Stimulated activated CD8-positive, alpha-beta memory T cell treated with anti-CD3 and anti-CD28 coated beads, Interleukin-15, amount 100 ng/mL, for 24 hours (primary cell): ENCODE measurements at places on chromosomes 12 and 14.

GRCh38 chr14:105139831-105140239 is 28.7 kb downstream of the JAG2 start:
- DNase-seq, result no peak

DNA sequence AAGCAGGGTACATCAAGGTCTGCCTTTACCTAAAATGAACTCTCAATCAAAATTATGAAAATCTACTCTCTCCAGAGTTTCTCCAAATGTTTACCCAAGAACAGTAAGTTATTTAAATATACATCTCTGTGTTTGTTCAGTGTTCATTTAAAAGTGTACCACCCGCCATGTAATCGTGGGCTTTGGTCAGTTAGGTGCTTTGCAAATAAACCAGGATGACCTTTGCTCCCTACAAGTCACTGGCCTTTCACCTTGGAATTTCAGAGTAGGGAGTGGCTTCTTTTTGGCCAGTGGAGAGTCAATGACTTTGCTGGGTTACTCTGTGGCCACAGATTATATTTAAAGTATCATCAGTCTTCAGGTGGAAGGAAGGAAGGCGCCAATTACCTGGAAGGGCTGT is 74.6 kb upstream of the PTPRB start:
- no peak for DNase-seq

DNA sequence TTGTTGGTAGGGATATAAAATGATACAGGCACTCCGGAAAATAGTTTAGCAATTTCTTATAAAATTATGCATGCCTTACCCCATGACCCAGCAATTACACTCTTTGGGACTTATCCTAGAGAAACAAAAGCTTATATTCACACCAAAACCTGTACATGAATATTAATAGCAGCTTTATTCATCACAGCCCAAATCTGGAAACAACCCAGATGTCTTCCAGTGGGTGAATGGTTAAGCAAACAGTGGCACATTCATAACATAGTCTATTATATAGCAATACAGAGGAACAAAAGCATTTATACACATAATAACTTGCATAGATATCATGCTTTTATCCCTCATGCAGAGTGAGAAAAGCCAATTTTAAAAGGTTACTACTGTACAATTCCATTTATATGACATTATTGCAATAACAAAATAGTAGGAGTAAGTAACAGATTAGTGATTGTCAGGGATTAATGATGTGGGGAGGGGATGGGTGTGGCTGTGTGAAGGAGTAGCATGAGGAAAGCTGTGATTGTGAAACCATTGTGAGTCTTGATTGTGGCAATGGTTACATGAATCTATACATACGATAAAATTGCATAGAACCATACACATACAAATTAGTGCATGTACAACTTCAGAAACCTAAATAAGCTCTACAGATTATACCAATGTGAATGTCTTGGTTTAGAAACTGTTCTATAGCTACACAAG is 363.1 kb upstream of the OR4E1 start:
- DNase-seq, result no peak

DNA sequence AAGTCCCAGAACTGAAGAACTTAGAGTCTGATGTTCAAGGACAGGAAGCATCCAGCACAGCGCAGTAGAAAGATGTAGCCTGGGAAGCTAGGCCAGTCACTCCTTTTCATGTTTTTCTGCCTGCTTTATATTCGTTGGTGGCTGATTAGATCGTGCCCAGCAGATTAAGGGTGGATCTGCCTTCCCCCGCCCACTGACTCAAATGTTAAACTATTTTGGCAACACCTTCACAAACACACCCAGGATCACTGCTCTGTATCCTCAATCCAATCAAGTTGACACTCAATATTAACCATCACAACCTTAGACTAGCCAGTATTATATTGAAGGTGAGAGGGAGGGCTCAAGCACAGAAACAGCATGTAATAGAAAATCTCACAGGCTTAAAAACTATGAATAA is 222.9 kb downstream of the C12orf50 start:
- DNase-seq, result no peak

DNA sequence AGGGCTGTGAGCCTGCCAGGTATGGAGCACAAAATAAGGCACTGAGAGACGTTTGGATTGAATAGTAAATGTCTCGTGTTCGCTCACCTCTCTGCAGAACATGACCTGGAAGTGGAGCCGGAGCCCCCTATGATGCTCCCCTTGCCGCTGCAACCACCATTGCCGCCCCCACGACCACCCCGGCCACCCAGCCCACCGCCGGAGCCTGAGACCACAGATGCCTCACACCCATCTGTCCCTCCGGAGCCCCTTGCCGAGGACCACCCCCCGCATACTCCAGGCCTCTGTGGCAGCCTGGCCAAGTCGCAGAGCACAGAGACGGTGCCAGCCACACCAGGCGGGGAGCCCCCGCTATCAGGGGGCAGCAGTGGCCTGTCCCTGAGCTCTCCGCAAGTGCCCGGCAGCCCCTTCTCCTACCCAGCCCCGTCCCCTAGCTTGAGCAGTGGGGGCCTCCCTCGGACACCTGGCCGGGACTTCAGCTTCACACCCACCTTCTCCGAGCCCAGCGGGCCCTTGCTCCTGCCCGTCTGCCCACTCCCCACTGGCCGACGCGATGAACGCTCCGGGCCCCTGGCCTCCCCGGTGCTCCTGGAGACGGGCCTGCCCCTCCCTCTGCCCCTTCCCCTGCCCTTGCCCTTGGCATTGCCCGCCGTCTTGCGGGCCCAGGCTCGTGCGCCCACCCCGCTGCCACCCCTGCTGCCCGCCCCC is 18.7 kb downstream of the SETD1B start:
- DNase-seq, result no peak

- DNase-seq, result no peak
Observed at GRCh38 chr12:52091869-52092268, 12.4 kb downstream of the SMIM41 start.

GRCh38 chr12:131872154-131873051 is 22.0 kb upstream of the ULK1 start:
- no peak for DNase-seq

- no peak for DNase-seq
Observed at GRCh38 chr14:33754261-33754660, 196.6 kb downstream of the EGLN3 start.

DNA sequence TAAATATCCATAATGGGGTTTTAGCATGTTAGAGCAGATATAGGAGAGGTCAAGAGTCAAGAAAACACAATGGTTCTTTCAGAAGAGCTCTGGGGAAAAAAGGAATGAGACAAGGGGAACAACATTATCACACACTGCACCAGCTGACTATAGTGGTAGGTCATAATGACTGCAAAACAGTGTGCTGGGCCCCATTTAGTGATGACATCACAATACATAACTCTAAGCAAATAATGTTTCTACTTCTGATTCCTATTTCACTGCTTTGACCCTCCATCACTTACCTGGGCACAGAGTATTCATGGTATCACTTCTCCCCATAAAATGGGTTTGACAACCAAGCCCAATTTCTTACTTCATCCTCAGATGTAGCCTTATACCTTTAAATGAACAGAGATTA is 62.1 kb downstream of the GARIN6 start:
- DNase-seq, result no peak

DNA sequence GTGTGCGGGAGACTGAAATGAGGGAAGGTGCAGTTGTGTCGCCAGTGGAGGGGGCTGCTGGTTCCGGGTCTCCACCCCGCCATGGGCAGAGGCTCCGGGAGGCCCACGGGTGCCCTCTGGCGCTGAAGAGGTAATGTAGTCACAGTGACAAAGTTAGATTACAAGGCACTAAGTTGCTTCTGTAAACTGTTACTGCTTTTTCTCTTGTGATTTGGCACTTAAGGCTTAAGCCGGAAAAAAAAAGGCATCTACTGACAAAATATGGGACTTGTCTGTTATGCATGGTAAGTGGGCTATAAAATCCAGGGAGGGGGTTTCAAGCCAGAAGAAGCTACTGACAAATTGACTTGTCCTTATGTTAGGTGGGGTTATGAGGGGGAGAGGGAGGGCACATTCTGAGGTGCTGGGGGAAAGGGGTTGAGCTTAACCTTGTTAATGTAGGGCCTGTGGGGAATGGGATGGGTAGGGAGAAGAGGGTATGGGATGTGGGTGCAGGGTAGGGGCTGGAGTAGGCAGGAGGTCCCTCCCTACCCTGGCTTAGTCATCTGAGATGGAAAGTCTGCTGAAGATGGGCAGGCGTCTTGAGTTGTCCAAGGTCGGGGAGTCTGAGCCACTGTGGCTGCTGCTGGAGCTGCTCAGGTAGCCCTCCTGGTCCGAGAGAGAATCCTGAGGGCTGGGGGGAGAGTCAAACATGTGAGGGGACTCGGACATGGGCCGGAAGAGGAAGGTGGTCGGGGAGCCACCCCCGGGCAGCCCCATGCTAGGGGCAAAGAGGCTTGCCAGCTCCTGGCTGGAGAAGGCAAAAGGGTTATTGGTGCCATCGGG is 3.7 kb downstream of the ZFP36L1 start:
- no peak for DNase-seq

DNA sequence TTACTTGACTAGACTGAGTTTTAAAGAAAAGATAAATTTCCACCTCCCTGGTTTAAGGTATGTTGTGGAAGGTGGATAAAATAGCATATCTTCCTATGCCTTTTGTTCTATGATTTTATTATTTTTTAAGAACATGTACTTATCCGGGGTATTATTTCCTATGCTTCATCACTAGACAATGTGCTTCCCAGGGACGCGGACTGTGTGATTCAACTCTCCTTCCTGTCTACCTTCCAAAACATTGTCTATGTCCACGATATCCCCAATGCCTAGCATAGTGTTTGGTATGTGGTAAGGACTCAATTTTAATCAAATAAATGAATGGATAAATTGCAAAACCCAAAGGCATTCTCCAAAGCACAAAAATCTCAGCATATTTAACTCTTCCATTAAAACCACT is 8.3 kb upstream of the CCND2 start:
- DNase-seq, result no peak

DNA sequence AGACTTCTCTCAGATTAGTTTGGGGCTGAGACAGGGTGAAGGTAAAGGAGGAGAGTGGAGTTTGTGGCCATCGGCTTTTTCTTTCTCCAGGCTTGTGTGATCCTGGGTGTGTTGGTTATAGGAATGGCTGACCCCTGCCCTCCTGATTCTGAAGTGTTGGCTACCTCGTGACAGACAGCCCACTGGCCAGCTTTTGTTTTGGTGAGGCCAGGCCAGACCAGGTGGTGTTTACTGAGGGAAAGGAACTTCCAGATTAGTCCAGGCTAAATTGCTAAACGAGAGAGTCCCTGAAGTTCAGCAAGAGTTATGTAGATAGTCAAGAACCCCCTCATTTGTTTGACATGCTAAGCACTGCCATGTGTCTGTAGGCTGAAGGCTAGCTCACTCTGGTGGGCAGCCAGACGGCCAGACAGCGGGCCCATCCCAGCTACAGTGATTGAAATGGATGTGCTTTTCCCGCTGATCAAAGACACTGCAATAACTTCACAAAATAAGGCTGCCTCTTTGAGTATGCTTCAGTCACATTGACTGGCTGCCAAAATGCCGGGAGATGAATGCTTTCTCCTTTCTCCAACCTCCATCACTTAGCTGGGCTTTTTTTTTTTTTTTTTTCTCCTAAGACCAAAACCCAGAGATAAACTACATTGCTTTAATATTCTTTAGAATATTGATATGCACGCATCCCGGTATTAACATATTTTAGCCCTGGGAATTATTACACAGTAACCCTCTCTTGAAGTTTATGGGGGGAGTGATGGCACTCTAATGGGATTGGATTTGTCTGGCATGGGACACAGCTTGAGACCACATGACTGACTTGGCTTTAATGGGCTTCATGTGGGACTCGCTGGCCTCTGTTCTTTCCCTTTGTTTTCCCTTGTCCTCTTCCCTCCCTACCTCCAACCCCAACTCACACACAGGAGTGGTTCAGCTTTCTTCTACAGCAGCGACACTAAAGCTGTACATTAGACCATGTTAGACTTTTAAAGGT is 76.9 kb downstream of the SMOC1 start:
- no peak for DNase-seq

- DNase-seq, result no peak
Observed at GRCh38 chr12:69151254-69151764, 88.1 kb upstream of the CPSF6 start.

DNA sequence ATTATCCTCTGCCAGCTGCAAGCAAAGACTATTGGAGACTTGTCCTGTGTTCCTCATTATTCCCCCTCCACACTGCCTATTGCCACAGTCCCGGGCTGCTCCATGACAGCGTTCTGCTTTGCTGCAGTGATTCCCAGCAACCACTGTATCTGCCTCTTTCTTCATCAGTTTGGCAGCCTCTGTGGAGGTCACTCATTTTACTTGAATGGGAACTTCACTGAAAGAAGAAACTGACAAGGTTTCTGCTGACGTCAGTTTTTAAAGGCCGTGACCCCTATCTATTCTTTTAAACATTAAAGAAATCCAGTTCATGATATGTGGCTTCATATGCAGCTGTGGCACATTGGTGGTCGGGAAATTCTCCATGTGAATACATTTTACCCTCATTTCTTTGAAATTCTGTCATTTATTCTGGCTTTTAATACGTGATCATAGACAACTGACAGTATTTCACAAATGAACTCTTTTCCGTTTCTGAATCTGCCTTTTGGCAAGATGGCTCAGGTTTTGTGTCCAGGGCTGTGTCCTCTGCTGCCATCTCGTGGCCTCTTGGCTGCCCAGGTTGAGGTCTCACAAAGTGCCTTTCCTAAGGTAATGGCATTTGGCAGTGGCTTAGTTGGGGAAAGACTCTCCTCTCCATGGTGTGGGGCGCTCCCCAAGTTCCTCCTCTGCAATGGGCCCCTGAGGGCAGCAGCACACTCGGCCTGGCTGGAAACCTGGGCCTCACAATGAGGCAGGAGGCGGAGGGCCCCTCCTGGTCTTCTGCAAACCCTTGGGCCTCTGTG is 5.8 kb downstream of the TMEM253 start:
- DNase-seq, result peak; percentile 34

DNA sequence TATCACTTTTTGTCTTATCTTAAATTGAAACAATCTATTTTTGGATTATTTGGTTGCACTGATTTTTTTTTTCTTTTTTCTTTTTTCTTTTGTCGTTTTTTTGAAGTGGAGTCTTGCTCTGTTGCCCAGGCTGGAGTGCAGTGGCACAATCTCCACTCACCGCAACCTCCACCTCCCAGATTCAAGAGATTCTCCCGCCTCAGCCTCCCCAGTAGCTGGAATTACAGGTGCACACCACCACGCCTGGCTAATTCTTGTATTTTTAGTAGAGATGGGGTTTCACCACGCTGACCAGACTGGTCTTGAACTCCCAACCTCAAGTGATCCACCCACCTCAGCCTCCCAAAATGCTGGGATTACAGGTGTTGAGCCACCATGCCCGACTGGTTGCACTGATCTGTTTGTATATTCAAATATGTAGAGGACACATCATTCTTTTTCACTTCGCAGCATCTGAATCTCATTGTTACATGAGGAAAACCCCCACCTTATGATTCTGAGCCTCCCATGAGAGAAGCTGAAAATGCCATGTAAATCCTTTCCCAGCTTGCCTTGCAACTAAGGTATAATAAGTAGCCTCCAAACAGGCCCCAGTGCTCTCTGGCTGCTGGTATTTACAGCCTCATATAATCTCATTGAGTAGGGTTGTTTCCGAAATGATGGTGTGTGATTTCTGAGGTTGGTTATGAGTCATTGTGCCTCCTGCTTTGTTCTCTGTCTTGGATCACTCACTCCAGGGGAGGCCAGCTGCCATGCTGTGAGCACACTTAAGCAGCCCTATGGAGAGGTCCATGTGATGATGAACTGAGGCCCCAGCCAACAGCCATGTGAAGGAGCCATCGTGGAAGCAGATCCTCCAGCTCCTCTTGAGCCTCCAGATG is 5.2 kb upstream of the HSP90B1 start:
- DNase-seq, result no peak
